NCI-H2171 (cell line): ENCODE measurements at places on chromosomes 6 and 20.

DNA sequence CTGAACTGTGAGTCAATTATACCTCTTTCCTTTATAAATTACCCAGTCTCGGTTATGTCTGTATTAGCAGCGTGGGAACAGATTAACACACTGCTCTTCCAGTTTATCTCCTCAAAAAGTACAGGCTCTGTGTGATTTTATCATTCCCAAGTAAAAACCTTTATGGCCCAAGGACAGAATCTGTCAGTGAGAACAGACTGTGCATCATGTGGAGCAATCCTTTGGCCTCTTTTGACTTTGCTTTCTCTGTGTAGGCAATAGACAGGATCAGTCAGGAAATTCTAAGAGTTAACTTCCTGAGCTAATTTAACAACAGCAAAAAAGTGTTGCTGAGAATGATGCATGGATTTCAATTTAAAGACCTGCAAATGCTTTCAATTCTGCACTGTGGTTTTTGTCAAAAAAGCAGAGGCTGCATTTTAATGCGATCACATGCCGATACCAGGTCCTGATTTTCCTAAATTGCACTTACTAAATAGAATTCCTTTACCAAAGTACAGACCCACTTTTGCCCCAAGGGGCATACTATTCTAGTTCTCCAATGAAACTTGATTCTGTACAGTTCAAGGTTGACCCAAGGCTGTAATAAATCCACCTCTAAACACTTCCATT, 246.7 kb upstream of the MARCKS start:
- DNase-seq = no peak

GRCh38 chr20:48787861-48788375, 39.9 kb downstream of the PREX1 start:
- DNase-seq = no peak

DNA sequence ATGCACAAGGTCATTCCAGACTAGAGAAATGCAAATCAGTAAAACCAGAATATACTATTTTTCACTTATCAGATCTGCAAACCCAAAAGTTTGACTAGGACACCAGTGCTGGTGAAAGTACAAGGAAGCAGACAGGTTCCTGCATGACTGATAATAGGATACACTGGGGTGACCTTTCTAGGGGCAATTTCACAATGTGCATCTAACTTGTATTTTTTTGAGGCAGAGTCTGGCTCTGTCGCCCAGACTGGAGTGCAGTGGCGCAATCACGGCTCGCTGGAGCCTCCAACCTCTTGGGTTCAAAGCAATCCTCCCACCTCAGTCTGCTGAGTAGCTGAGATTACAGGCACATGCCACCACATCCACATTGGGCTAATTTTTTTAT, 11.4 kb downstream of the COMMD7 start:
- DNase-seq = no peak

DNA sequence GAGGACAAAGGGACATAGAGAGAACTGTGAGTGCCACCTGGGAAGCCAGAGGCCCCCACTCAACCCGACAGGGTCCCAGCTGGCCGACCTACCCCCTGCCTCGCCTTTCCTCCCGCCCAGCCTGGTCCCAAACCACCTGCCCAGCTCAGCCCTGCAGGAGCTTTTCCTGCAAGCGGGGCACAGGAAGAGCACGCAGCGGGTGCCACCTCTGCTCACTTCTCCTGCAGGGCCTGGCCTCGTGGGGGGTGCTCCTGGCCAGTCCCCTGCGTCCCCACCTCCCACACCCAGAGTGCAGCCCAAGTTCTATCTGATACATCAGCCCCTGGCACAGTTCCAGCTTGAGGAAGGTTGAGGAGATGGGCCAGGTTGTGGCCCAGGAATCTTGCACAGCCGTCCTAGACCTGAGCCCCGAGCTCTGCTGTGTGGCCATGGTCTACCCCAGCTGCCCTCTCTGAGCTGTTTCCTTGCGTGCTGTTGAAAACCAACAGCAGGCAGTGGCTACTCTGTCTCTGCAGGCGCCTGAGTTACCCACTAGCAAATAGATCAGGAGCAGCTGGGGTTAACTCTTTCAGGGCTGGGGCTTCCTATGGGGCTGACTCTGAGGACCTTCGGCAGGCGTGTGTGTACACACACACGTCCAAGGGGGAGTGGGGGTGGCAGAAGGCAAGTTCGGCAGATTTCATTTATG, 1.7 kb downstream of the NECAB3 start:
- DNase-seq = peak; percentile 34

GRCh38 chr6:131255911-131256310, 120.6 kb downstream of the AKAP7 start:
- DNase-seq = no peak

GRCh38 chr20:11469795-11470435, 447.8 kb upstream of the BTBD3 start:
- no peak for DNase-seq
